ENCODE measurements at places on chromosomes 2 and 18. TPM values are rescaled to one million over a fixed set of nuclear protein-coding genes. Genes with fewer than 3 reads are reported as not detected.

GRCh38 chr2:37084797-37085196 lies 479 bp downstream of the GPATCH11 start:
- no peak for DNase-seq

DNA sequence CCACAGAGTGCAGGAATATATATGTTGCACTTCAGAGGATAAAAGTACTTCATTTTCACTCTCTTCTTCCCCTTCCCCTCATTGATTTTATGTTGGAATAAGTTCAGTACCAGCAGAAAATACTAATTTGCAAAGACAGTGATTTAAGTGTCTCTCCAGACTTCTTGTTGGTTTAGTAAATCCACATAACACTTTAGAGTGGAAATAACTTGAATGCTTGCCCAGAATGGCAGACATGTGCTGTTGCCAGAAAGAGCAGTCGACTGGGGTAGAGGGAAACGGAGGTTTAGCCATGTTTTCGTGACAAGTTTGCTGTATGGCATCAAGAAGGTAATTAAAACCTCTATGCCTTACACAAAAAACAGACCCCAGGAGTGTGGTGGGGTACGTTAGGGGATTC lies 246.0 kb upstream of the CXCR4 start:
- DNase-seq = no peak

- DNase-seq = no peak
Observed at GRCh38 chr2:220682616-220683015, 889.5 kb downstream of the EPHA4 start.

Gene ATP6V1C2
- 7.3 TPM for polyA plus RNA-seq

- DNase-seq = no peak
Observed at GRCh38 chr2:215272918-215273317, 38.9 kb upstream of the ATIC start.

- no peak for DNase-seq
Observed at GRCh38 chr2:157269922-157270321, 12.4 kb downstream of the GALNT5 start.

Gene TEKT4
- 0.11 TPM for polyA plus RNA-seq

DNA sequence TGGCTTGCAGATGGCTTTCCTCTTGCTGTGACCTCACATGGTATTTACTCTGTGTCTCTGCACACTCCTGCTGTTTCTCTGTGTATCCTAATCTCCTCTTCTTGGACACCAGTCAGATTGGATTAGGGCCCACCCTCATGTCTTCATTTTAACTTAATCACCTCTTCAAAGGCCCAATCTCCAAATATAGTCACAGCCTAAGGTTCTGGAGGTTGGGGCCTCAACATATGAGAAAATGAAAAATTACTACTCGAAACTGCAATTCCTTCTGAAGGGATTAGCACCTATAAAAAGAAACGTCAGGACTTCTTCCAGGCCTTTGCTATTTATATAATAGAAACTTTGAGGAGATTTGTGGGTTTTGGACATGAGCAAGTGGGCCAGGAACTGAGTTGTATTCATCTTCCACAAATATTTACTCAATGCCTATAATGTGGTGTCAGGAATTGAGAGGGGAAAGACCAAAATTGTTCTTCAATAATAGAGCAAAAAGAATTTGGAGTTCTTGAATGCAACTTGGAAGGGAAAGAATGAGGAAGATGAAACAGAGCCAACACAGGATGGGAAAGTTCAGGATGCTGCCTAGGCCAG lies 270.0 kb upstream of the FN1 start:
- no peak for DNase-seq

Gene SIX3
- polyA plus RNA-seq = not detected

Gene ZBTB7C
- 13.9 TPM for polyA plus RNA-seq

Gene GULP1
- 64.1 TPM for polyA plus RNA-seq

DNA sequence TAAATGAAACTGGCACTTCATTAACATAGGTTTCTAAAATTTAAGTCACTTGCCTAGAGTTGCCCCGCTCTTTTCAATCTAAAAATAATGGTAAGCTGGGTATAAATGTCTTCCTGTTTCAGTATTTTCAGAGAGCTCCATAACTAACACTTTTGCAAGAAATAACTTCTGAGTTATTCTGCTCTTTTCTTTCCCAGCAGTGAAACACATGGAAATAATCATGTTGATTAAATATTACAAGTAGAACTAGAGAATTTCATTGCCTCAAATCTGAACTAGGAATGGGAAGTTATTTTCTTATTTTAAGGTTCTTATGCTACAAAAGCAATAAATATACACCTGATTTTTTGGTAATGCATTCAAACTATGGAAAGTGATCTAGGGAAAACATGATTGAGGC lies 257.4 kb downstream of the IKZF2 start:
- DNase-seq = no peak

Gene CBLN2
- 8.0 TPM for polyA plus RNA-seq

Gene LAMA1
- 72.4 TPM for polyA plus RNA-seq

DNA sequence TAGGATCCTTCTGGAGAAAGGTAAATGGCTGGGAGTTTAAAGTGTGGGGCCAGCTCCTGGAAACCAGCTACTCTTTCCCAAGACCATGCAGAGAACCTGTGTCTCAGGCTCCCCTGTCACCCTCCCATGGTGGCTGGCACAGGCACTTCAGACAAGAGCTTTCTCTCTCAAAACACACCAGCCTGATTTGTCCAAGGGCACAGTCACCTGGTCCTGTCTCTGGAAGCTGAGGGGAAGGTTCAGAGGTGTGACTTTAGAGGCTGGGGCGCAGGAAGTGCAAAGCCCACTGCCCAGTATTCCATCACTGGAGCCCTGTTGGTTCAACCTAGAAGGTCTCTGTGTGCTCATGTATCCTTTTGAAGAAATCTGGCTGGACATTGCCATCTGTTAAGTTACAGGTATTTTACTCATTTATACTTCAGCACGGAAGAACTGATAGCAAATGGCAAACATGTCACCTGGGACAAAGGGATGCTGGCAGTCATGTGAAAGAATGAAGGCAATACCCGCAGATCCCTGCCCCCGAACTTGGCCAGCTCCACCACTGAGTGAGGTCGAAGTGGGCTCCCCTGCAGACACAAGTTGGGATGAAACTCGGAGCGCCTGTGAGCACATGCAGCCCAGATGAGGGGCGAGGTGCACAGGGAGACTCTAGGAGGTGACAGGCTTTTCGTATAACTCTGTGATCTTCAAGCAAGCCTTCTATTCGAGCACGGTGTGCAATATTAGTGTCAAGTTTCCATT lies 96.9 kb upstream of the MGAT4A start:
- no peak for DNase-seq

Gene HMSD
- polyA plus RNA-seq = 1.6 TPM

DNA sequence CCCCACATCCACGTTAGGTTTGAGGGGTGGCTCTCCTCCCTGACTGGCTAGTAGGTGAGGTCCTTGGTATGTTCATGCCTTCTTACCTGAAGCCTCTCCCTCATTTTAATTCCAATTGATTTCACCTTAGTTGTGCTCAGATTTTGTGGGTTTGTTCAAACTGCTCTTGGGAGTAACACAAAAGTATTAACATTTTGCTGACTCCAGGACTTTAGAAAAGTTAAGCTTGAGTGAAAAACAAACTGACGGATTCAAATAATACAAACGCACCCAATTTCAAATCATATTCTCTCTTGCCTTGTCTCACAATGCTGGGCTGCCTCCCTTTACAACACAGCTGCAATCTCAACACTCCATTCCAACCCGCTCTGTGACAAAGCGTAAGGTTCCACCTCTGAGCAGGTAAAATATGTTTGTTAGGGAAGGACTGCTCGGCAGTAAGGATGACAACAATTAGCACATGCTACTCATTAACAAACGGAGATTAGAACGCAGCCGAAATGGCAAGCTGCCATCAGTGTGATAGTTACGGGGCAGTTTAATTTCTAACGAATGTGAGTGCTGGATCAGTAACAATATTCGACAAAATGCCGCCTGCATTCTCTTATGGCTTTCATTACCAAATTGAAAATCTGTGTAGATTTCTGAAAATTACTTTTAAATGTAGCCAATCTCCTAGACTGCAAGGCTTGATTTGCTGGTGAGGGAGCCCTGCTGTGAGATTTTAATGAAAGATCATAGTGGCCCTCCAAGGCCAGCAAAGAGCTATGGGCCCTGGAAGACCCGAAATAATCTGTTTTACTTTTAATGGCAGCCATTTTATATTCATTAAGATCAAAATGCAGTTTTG lies 730.6 kb upstream of the FANCL start:
- no peak for DNase-seq

DNA sequence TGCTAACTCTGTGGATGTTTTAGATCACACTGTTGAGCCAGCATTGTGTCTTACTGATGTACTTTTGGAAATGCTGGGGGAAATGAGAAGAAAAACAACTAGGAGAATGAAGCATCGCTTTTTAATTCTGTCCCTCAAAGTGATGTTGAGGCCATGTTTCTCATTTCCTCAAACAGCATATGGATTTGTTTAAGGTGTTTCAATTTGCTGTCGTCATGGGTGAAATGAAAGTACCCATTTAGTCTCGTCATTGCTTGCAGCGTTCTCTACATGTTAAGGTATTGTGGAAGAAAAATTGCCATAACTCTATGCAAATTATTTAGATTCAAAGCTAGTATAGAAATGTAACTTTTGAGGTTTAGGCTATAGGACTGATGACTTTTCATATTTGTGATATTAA lies 151.3 kb downstream of the KCTD1 start:
- no peak for DNase-seq

DNA sequence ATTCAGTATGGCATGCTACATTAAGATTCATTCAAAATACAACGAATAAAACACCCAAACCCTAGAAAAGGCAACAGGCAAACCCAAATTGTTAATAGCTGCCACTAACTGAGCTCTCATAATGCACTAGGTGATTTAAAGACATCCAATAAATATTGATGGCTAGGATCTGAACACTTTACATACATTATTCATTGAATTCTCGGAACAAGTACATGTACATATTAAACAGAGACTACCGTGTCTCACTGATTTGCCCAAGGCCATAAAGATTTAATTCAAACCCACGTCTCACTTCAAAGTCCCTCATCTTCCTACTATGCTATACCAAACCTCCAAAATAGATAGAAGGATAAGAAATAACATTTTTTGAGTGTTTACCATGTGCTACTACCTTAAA lies 42.1 kb downstream of the THOC1 start:
- no peak for DNase-seq

DNA sequence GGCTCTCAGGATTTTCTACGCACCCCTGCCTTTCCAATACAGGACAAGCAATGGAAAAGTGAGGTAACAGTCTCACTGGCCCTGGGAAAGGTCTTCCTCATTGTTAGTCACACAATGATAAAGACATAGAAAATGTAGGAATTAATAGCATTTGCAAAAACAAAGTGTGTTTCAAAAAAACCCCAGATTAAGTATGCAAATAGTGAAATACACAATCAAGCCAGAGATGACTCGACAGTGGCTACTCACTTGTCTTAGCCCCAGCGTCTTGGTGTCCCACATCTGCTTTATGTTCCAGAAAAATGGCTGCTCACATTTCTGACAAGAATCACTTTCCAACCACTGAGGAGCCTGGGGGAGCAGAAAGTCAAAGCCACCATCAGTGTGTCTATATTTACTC lies 47.0 kb upstream of the AP1S3 start:
- no peak for DNase-seq

Gene DYTN
- polyA plus RNA-seq = not detected

- DNase-seq = no peak
Observed at GRCh38 chr18:31429623-31430022, 17.9 kb upstream of the DSG3 start.

Gene TCF4
- 69.2 TPM for polyA plus RNA-seq

GRCh38 chr2:98296440-98296839 lies 49.8 kb upstream of the CNGA3 start:
- no peak for DNase-seq

DNA sequence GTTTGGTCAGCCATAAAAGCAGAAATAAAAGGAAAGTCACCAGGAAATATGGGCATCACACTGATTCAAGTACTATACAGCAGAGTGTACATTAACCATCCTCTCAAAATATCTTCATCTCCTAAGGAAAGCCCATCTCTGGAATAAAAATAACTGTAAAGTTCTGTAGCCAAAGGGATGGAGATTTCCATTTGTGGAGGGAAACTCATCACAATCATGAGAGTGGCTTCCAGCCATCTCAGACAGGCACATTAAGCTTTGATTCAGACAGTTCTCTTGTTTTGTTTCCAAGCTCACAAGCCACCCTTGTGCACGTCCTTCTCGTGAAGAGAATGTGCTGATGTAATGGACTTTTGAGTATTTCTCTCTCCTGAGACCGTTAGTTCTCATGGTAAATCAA lies 695.5 kb downstream of the LRRTM4 start:
- no peak for DNase-seq

DNA sequence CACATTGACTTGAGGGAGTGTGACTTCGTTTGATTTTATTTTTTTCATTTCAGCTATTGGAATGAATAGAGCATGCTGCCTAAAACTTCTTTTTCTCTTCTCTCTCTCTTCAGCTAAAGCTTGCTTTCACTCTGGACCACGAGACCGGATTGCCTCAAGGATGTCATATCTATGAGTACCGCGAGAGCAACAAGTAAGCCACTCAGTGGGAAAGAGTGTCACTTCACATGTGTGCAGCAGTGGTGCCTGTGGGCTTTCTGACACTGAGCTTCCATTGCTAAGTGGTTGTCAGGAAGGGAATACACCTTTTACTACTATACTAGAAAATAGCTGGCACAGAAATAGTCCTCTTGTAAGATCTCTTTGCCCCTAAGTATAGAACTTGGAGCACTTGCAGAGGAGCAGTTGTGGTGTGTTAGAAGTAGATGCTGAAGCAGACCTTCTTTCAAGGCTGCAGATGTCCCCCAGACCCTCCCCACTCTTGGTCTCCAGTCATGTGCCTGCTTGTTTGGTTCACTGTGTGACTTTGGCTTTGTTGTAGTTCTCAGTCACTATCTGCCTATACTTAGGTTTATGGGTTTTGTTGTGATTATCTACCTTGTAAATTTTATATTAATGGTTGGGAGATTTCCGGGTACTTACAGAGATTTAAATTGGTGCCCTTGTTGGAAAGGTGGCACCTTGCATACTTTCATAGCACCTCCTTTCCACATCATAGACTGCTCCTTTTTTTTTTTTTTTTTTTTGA lies 78.5 kb upstream of the ALPP start:
- no peak for DNase-seq

- DNase-seq = no peak
Observed at GRCh38 chr2:1590596-1591460, 153.5 kb downstream of the PXDN start.

Gene ACMSD
- 43.0 TPM for polyA plus RNA-seq

GRCh38 chr18:75349668-75350511 lies 77.6 kb downstream of the SMIM21 start:
- no peak for DNase-seq

- DNase-seq = no peak
Observed at GRCh38 chr2:75087736-75088135, 111.6 kb downstream of the TACR1 start.

GRCh38 chr2:237869343-237870102 lies 10.1 kb downstream of the RAMP1 start:
- no peak for DNase-seq

DNA sequence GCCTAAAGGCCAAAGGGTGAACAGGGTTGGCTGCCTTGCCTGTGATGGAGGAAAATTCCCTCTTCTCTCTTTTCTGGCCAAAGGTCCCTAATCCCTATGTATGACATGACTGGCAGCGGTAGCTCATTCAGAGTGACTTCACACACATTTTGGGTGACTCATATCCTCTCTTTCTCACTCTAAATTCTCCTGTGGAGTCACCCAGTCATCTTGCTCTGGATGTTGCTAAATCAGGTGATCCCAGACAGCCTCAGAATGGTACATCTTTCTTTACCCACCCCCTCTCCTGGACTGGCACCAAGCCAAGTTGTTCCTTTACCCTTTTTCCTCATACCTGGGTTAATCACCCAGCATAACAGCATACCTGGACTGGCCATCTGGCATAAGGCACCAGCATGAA lies 77.2 kb downstream of the NEURL3 start:
- DNase-seq = no peak

Gene CUL3
- 141 TPM for polyA plus RNA-seq

Gene SLC35G4
- not detected for polyA plus RNA-seq

Gene CD226
- 3.3 TPM for polyA plus RNA-seq
